Stimulated activated CD4-positive, alpha-beta T cell treated with anti-CD3 and anti-CD28 coated beads, Interleukin-12 subunit alpha, Interleukin-12 subunit beta, amount 100 ng/mL, for 24 hours (primary cell): ENCODE measurements at places on chromosomes 13 and 19.

DNA sequence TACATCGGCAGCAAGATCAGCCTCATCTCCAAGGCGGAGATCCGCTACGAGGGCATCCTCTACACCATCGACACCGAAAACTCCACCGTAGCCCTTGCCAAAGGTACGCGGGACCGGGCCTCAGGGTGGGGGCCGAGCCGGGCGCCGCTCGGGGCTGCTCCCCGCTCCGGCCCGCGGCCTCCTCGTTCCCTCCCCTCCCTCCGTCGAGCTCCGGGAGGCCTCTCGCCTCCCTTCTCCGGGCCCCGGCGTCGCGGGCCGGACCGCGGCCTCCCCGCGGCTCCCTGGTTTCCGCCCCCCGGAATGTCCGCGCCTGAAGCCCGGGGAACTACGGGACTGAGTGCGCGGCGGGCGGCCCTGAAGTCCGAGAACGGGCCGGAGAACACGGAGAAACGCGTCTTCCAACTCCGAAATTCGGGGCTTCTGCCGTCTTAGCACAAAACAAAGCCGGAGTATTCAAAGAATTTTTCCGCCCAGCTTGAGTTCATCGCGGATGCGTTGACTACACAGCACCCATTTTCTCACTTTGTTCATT is 423 bp downstream of the LSM14A start:
- DNase-seq: no peak

- DNase-seq: no peak
These were observed 8.0 kb downstream of the FGF22 start for GRCh38 chr19:647566-648284.

- no peak for DNase-seq
These were observed 83.3 kb downstream of the CRYL1 start for GRCh38 chr13:20442375-20442774.

GRCh38 chr13:59584761-59585670 is 578.7 kb downstream of the DIAPH3 start:
- DNase-seq: no peak

DNA sequence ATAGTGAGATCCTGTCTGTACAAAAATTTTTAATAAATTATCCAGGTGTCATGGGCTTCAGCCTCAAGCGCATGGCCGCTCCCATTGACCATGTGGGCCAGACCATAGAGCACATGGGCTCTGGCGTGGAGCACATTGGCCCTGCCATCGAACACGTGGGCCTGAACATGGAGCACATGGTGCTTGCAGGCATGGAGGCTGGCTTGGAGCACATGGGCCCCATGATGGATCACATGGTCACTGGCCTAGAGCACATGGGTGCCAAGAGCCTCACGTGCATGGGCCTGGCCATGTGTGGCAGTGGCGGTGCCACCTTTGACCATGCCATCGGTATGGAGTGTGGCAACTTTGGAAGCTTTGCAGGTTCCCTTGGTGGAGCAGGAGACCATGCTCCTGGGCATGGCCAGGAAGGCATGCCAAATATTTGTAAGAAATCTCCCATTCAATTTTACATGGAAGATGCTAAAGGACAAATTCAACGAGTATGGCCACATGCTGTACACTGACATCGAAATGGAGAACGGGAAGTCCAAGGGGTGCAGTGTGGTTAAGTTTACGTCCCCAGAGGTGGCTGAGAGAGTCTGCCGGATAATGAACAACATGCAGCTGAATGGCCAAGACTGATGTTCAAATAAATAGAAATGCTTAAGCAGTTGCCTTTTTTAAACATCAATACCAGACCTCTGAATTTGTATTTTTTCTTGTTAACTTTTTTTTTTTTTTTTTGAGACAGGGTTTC is 21.3 kb upstream of the SLC1A5 start:
- DNase-seq: no peak

DNA sequence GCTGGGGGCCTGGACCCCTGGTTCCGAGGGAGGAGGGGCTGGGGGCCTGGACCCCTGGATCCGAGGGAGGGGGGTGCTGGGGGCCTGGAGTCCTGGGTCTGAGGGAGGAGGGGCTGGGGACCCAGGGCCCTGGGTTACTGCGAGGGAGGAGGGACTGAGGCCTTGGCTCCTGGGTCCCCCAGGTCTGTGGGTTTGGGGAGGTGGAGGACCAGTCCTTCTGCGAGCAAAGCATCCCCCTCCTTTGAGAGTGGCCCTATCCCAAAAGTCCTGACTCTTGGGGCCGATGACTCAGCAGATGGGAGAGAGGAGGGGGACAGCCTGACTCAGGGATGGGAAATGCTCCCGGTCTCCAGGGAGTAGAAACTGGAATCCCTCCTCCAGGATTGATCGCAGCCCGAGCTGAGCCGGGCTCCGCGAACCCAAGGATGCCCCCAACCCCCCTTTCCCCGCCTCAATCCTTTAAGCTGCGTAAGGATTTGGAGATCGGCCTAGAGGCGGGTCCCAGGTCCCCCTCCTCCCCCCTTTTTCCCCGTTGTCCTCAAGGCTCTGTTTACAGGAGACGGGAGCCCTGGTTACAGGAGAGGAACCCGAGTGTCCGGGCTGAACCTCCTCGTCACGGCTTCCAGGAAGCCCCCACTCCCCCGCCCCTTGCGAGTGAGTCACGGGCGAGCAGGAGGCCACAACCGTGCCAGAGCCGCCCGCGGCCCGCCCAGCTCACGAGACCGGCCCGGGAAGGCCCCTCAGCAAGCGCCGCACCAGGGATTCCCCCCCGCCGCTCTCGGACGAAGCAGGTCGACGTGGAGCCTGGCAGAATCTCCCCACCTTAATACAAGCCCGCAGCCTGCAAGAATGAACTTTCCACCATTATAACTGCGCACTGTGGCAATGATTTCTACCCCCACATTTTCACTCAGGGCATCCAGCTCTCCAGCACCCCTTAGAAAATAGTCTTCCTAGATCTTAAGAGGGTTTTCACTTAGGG is 3.0 kb upstream of the ZFP36 start:
- peak; percentile 94 for DNase-seq

DNA sequence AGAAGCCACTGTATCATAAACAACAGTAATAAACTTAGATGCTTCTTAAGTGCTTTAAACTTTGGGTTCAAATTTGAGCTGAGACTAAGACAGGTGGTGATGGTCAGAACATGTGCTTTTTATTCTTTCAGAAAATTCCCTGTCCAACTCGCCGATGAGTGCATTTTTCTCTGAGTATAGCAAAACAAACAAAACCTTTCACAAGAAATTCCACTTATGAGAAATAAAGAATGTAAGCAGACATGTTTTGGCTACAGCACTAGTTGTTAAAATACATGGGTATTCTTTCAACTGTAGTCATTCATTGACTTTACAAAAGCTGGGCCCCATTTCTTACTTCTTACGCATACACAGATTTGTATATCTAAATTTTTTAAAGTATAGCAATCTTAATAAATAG is 125.6 kb downstream of the SPRY2 start:
- no peak for DNase-seq

- DNase-seq: no peak
These were observed 4.0 kb upstream of the HOOK2 start for GRCh38 chr19:12779162-12779993.

- no peak for DNase-seq
These were observed 1.2 kb upstream of the FOXO1 start for GRCh38 chr13:40667622-40667978.

DNA sequence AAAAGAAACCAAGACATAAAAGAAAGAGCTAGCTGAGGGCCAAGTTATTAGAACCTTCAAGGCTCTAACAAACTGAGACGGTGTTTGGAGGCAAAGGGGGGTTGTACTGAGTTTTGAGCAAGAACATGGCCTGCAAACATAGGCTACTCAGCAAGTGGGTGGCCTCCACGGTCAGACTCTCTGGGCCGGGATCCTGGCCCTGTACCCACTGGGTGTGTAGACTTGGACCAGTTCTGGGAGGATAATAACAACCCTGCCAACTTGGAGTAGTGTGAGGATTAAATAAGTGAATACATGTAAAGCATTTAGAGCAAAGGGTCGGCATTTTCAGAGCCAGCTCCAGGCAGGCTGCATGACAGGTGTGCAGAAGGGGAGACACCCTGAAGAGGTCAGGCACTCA is 56.1 kb upstream of the TNFRSF19 start:
- DNase-seq: no peak

DNA sequence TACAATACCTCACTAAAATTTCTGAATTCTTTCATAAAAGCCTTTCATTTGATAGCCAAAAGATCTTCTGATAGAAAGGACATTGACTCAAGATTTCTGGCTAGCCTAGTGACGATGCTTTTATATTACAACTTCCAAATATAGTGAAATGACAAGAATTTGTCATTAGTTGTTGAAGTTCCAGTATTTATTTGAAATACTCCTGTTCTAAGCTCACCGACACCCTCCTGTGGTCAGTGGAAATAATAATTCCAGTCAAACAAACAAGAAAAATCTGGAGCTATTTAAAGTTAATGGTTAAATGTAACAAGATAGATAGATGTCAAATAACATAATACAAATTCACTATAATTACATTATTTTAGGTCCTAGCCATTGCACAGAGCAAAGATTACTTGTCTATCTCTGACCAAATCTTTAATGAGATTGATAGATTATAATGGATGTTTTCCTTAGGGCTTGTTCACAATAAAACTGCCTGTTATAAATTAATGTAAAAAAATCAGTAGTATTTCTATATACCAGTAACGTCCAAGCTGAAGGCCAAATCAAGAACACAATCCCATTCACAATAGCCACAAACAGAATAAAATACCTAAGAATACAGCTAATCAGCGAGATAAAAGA is 195.5 kb downstream of the RGCC start:
- DNase-seq: no peak

DNA sequence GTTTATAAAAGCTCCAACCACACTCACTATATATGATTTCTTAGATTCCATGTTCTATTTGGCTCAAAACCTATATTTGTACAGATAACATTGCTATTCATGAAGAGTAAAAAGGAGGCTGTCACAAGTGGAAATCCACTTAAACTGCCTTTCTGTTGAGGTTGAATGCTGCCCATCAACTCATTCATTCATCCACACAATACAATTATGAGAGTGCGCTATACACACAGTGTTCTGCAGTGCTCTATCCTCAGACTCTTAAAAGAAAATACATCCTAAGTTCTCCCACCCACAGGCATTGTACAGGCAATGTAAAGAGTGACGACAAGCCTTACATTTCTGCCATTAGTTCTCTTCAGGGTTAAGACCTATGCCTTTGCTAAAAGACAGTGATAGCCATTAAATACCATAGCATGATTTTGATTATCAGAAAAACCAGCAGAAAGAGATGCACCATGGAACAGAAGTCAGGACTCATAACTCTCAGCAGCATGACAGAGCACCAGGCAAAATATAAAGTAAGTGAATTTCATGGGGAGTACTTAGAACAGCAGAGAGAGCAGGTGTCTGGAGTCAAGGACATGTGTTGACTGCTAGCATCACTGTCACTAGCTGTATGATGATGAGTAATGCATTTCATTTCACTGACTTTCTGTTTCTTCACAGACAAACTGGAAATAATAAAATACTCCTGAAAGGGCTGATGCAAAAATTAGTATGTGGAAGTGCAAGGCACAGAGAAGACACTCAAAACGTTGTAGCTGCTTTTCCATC is 218.0 kb downstream of the RBM26 start:
- no peak for DNase-seq

DNA sequence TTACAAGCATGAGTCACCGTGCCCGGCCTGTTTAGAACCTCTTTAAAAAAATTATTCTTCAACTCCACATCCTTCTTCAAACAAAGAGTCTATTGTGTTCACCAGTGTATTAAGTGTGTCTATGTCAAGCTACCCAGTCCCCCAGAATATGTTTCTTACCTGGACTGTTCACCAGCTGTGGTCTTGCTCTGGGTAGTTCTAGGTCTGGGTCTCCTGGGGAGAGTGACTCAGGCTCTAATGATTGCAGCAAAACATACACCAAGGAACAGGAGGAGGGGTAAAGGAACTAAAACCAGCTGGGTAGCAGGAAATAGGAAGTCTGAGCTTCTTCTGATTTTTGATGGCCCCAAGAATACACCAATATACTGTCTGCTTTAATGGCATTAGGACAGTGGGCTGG is at the start of gene FPR1:
Gene FPR1 (minus strand): TSS at position 224 of the 400 bp plus-strand sequence. CDS start 4,884 bp downstream, outside the sequence.
- no peak for DNase-seq

GRCh38 chr19:19121371-19121770 is 16.9 kb downstream of the TMEM161A start:
- DNase-seq: no peak

- no peak for DNase-seq
These were observed 15.4 kb downstream of the FARP1 start for GRCh38 chr13:98158172-98158899.
